Keratinocyte (primary cell): ENCODE measurements at places on chromosomes 2 and 18.
A peak's percentile ranks its signal among the peaks of the same experiment; 100 is the strongest.

- no peaks in the 10 kb centered on the region for H3K27me3 ChIP-seq
- no peaks in the 10 kb centered on the region for H3K36me3 ChIP-seq
- no peaks in the 10 kb centered on the region for H3K4me1 ChIP-seq
- H3K4me3 ChIP-seq = no peak overlapping the region
- no peak for DNase-seq
- H3K27ac ChIP-seq = no peak overlapping the region
Measured at GRCh38 chr2:143426296-143426695, 297.1 kb downstream of the ARHGAP15 start.

- no peak overlapping the region for H3K4me3 ChIP-seq
- H3K4me1 ChIP-seq = no peaks in the 10 kb centered on the region
- H3K27me3 ChIP-seq = peaks cover 18% of the 10 kb centered on the region
- H3K36me3 ChIP-seq = no peaks in the 10 kb centered on the region
- peak; percentile 45 for DNase-seq
Measured at GRCh38 chr2:219029829-219030165, 11.5 kb downstream of the CFAP65 start.

DNA sequence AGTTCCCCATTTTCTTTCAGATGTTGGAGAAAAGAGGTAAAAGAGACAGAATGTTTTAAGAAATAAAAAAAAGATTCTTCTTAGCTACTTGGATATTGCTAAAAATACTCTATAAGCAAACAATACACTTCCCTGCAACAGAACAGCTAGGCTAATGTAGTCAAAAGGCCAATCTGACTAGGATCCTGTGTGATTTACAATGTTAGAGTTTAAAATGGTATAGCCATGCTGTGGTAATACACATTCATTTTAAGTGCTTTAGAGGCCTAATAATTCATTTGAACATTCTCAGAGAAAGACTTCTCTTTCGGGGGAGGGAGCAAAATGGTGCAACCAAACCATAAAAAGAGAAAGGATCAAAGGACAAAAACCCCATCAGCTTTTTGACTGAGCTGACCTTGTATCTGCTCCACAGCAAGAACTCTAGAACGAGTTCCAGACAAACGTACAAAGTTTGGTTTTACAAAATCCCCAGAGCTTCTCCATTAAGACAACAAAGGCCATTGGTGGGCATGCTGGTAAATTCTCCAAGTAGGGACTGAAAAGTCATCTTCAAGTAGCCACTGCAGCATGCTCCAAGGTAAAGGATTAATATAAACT lies 200.2 kb downstream of the STK39 start:
- no peaks in the 10 kb centered on the region for H3K27me3 ChIP-seq
- no peak for DNase-seq
- H3K27ac ChIP-seq = no peak overlapping the region
- H3K4me3 ChIP-seq = no peak overlapping the region
- no peaks in the 10 kb centered on the region for H3K4me1 ChIP-seq
- H3K36me3 ChIP-seq = no peaks in the 10 kb centered on the region

DNA sequence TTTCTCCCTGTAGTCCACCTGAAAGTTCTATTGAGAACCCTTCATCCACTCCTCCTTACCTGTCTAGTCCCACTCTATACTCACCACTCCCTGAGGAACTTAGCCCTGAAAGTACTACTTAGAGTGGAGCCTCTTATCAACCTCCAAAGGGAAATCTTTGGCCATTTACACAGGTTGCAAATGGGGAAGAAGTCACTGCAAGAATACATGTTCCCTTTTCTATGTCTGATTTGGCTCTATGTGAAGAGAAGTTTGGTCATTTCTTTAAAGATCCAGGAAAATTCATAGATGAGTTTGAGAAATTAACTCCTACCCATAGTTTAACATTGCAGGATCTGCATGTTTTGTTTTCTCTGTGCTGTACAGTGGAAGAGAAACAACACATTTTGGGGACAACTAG lies 22.9 kb upstream of the MGAT4A start:
- H3K36me3 ChIP-seq = no peaks in the 10 kb centered on the region
- H3K27me3 ChIP-seq = no peaks in the 10 kb centered on the region
- H3K4me3 ChIP-seq = no peak overlapping the region
- H3K4me1 ChIP-seq = peaks cover 13% of the 10 kb centered on the region

DNA sequence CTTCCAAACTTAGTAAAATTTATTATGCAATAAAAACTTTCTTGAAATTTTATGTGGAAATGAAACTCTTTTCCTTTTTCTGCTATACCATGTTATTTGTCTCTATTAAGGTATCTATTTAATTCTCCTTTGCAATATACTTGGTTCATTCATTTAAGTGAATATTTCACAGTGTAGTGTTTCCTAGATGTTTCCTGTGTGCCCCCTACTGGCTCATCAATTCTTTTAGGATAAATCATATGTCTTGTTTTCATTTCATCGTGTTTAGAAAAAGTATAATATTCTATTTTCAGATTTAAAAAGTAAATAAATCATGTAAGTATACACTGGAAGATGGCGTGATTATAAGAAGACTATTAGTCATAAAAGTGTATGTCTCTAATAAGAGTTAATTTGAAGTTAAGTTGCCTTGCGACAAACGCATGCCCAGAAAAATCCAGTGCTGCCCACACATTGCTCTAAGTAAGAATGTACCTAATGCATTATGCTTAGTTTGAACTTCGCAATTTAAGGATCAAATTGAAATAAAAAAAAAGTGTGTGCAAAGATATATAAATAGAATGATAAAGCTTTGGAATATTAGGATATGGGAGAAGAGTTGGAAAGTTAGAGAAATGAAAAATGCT lies 525.4 kb downstream of the KCNJ3 start:
- no peak overlapping the region for H3K4me3 ChIP-seq
- no peak overlapping the region for H3K27ac ChIP-seq
- no peak for DNase-seq
- H3K4me1 ChIP-seq = no peaks in the 10 kb centered on the region

- no peaks in the 10 kb centered on the region for H3K36me3 ChIP-seq
- no peak overlapping the region for H3K4me3 ChIP-seq
Measured at GRCh38 chr2:120647487-120647886, 88.2 kb upstream of the GLI2 start.

GRCh38 chr2:131492418-131493198 lies 411 bp upstream of the MZT2A start:
- no peaks in the 10 kb centered on the region for H3K36me3 ChIP-seq
- H3K27me3 ChIP-seq = no peaks in the 10 kb centered on the region
- H3K4me1 ChIP-seq = peaks cover 7% of the 10 kb centered on the region
- DNase-seq = peak; percentile 86
- H3K27ac ChIP-seq = peak overlapping the region; percentile 86
- peak overlapping the region; percentile 91 for H3K4me3 ChIP-seq

- no peaks in the 10 kb centered on the region for H3K36me3 ChIP-seq
- H3K27ac ChIP-seq = no peak overlapping the region
- no peaks in the 10 kb centered on the region for H3K27me3 ChIP-seq
Measured at GRCh38 chr18:68436485-68436884, 278.4 kb downstream of the TMX3 start.

GRCh38 chr2:109428281-109428680 lies 185.5 kb downstream of the SEPTIN10 start:
- no peaks in the 10 kb centered on the region for H3K36me3 ChIP-seq
- H3K4me3 ChIP-seq = no peak overlapping the region
- H3K4me1 ChIP-seq = no peaks in the 10 kb centered on the region
- no peak for DNase-seq
- H3K27me3 ChIP-seq = peaks cover 28% of the 10 kb centered on the region
- no peak overlapping the region for H3K27ac ChIP-seq

DNA sequence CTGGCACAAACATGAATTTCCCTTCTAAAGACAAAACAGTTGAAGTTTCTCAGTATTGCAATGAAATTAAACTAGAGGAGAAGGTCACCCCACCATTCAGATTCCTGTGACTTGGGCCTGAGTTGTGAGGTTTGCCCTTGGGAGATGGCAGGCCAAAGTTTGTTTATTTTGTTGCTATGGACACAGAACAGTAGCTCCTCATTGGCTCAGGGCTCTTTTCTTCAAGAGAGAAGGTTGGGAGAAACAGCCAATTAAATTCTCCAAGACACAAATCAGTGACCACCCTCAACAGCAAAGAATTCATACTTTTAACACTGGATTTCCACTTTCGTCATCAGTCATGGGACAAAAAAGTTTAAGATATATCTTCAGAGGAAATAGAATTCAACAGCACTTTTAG lies at the start of gene FLACC1:
Gene FLACC1 (minus strand): TSS at position 125 of the 400 bp plus-strand sequence. CDS start 5,941 bp downstream, outside the sequence.
- H3K4me3 ChIP-seq = no peak within 1 kb of the TSS
- no peak within 1 kb of the TSS for H3K27ac ChIP-seq
- no peak for DNase-seq
- H3K36me3 ChIP-seq = no peaks in the 10 kb centered on the region

DNA sequence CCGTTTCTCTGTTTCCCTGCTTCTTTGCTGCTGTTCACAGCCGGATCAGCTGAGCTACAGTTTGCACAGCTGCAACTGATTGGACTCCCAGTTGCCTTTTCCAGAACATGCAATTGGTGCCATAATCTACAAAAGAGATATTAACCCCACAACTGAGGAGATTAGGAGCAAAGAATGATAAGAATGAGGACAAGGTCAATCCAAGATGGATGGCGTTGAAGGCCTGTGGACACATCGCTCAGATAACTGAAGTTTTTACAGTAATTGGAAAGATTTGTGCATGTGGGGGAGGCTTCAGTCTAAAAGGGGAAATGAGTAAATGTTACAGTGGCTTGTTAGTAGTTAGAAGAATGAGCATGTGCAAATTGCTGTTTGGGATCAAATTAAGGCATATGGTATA lies 263.2 kb downstream of the TGIF1 start:
- no peaks in the 10 kb centered on the region for H3K36me3 ChIP-seq
- H3K4me1 ChIP-seq = no peaks in the 10 kb centered on the region
- no peaks in the 10 kb centered on the region for H3K27me3 ChIP-seq
- H3K4me3 ChIP-seq = no peak overlapping the region
- no peak for DNase-seq
- H3K27ac ChIP-seq = no peak overlapping the region

- H3K27me3 ChIP-seq = no peaks in the 10 kb centered on the region
- no peak for DNase-seq
- H3K36me3 ChIP-seq = no peaks in the 10 kb centered on the region
- H3K4me1 ChIP-seq = no peaks in the 10 kb centered on the region
Measured at GRCh38 chr2:199119796-199120195, 337.9 kb downstream of the SATB2 start.

DNA sequence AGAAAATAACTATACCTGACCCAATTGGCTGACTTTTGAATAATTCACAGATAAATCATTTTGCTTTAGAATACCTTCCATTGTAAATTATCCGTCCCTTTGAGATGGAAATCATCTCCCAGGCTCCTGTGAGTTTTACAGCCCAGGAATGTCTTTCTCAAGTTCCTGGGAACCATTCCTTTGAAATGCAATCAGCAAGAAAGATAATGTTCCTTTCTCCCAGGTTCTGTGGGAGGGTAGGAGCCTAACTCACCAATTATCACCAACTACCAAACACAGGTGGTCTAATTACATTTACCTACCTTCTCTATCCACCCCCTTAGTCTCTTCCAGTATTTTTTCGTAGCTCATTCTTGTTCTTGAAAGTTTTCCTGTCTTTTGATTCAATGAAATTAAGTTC lies 1016.0 kb downstream of the SOCS6 start:
- DNase-seq = no peak
- H3K27ac ChIP-seq = no peak overlapping the region
- no peaks in the 10 kb centered on the region for H3K36me3 ChIP-seq
- H3K27me3 ChIP-seq = no peaks in the 10 kb centered on the region
- H3K4me3 ChIP-seq = no peak overlapping the region

- H3K27me3 ChIP-seq = peaks cover 28% of the 10 kb centered on the region
- peak overlapping the region; percentile 47 for H3K27ac ChIP-seq
- peaks cover 10% of the 10 kb centered on the region for H3K4me1 ChIP-seq
- H3K36me3 ChIP-seq = no peaks in the 10 kb centered on the region
Measured at GRCh38 chr2:19796035-19796695, 105.6 kb downstream of the TTC32 start.
